Activated T-helper 1 cell treated with anti-CD3 and anti-CD28 coated beads, Interleukin-2, amount 50 U/mL, for 16 hours (primary cell): ENCODE measurements at places on chromosomes 2 and 18.

GRCh38 chr18:32110005-32110404, 18.3 kb downstream of the RNF138 start:
- no peak for DNase-seq

DNA sequence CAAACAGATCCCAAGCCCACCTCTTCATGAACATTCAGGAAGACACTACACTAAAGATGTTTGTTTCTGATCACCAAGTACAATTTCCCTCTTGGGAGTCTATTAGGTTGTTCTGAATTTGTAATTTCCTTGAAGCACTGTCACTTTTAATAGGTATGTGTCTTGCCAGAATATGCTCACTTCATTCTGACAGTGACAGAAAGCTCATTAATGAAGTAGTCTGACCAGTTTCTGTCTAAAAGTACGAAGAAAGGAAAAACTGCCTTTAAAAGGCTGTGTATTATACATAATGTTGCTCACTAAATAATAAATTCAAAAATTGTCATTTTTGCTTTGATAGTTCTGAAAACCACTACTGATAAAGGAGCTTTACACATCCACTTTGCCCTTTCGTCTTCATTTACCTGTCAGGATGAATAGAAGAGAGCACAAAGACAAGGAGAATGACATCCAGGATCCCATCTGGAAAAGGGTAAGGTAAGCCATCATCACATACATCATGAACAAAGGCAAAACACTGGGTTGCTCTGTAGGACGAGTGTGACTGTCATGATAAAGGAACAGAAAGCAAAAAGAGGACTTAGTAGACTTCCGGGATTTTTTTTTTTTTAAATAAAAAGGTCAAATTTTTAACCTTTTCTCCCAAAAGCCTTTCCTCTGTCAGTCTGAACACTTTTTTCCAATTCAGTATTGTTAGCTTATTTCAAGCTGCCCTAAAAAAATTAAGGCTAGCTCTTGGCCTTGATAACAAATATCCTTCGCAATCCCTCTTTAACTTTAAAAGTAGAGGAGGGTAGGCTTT, 103.4 kb downstream of the METTL8 start:
- DNase-seq: no peak

DNA sequence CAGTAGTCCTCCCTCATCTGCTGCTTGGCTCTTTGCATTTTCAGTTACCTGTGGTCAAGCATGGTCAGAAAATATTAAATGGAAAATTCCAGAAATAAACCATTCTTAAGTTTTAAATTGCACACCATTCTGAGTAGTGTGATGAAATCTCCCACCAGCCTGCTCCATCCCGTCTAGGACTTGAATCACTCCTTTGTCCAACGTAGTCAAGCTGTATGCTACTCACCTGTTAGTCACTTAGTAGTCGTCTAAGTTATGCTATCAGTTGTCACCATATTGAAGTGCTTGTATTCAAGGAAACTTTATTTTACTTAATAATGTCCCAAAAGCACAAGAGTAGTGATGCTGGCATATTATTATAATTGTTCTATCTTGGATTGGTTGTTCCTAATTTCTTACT, 172.5 kb downstream of the FIGN start:
- no peak for DNase-seq

DNA sequence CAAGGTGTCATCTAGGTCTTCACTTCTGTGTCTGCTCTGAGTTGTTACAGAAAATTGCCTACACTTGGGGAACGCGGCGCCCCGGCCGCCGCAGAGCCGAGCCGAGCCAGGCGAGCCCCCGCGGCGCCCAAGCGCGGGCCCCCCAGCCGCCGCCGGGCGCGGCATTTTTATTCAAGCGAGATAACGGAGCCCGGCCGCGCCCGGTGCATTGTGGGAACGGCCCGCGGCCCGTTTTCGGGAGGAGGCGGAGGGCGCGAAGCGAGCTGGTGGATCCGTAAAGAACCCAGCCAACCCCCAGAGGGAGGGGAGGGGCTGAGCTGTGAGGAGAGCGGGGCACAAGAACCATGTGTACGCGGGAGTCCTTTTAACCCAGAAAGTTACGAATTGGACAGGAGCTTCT, 191.8 kb downstream of the FTCDNL1 start:
- no peak for DNase-seq

- no peak for DNase-seq
These were observed 19.0 kb upstream of the CCNYL1 start for GRCh38 chr2:207692206-207693065.

DNA sequence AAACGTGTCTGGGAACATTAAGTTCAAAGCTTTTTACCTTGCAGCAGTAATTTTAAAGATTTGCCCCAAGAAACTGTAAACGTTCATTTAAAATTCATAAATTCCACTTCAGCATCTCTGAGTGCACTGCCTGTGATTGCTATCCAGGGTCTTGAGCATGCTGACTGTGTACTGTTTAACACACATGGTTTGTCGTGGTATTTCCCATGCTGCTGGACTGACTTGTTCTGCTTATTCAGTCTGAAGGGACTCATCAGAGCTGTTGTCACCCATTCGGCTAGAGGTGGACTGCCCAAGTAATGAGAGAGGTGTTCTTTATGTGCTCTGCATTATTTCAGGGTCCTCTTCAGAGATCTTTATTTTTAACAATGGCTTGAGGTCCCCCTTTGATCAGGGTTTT, 53.1 kb downstream of the RHBDD1 start:
- DNase-seq: no peak

DNA sequence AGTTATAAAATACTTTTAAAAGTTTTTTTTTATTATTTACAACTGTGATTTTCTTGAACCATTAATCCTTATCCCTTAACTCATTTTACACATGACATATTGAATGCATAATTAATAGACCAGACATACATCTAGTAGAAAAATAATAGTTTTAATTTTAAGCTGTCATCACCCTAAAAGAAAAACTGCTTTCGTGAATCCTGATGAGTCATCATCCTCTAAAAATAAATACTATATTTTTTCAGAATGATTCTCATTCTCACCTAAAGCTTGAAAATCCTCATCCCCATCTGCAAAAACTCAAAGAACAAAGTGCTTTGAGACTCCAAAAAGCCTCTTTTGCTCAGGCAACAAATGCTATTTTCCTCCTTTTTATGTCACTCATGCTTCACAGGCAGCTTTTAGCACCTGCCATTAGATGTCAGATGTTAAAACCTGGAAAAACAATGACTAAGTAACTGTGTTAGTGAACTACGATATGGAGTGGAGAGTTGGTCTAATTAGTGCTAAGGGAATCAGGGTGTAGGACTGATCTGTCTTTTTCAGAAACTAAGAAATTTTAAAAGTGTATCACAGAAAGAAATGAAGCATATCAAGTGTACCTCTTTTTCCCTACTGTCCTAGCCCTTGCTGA, 297.6 kb downstream of the TMX3 start:
- no peak for DNase-seq

DNA sequence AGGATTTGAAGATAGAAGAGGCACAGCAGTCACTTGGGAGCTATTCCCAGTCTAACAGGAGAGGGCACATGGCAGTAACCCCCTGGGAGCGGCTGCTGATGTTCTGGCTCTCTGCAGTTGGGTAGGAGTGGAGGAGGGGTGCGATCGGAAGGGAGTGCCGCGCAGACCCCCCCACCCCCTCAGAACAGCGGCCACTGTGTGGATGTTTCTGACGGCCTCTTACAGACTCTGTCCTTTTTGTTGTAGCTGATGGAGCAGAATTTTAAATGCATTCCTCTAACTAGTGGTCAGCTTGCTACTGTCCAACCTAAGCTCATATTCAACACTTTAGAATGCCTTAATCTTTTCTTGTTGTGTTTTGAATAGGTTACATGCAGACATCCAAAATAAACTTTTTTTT, 127.9 kb downstream of the AGAP1 start:
- DNase-seq: no peak

- DNase-seq: no peak
These were observed 161.0 kb upstream of the ID2 start for GRCh38 chr2:8520791-8521344.

DNA sequence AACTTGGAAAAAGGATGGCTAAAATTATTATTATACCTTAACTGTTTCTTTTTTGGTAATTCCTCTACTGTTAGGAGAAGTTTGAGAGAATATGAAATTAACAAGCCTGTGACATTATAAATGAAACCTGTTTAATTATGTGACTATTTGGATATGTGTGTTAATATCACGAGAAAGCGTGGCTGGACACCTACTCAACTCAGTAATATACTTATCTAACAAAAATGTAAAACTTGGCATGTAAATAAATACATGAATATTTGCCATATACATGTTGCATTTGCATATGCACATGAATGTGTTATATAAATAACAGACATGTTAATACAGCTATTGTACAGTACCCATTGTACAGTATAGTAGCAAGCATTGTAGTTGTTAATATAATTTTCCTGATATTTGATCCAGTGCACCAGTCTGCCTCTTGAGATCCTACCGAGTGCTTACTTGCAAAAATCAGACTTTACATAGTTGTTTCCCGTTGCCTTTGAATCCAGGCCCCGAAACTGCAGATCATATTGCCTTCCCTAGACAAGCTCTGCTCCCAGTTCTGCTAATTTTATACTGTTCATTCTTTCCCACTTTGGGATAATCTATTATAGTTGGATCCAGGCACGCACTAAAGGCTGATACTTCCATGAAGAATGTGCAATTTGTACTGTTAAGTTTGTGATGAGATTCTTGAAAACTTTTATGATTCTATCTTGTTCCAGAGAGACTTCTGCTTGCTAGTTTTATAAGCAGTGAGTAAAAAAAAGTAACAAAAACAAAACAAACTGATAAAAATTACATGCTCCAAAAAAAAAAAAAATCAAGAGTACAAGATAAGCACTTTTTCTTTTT, 395.6 kb downstream of the ARHGAP15 start:
- DNase-seq: no peak

- no peak for DNase-seq
These were observed 40.3 kb downstream of the AAK1 start for GRCh38 chr2:69603146-69603743.

- DNase-seq: no peak
These were observed 5.9 kb upstream of the DLX2 start for GRCh38 chr2:172108587-172108930.

DNA sequence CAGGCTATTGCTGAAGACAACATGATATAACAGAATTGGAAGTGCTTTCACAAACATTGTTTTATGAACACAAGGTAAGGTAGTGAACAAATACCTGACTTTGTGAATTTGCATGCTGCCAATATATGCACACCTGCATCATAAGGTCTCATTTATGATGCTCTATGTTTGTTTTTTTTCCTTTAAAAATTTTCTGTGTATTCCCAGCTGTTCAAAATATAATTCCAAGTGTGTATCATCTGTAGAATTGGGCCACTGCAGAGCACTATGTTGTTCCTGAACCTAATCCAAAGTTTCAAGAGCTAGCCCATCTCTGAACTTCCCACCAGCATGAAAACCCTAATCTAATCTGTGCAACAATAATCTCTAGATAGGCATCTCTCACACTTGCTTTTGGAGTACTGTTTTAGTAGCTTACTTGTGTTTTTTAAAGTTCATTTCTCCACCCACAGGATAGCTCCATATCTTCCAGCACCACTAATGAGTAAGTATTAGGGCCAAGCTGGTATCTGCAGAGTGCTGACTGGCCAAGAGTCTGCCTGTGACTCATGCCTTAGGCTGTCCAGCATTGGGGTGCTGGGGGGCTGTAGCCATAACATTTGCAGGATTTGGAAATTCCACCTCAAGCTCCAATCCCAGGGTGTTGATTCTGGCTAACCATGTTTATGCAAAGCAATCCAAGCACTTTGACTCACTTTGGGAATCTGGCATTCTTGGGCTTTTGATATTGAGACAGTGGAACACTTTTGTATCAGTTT, 208.2 kb upstream of the REV1 start:
- DNase-seq: no peak

DNA sequence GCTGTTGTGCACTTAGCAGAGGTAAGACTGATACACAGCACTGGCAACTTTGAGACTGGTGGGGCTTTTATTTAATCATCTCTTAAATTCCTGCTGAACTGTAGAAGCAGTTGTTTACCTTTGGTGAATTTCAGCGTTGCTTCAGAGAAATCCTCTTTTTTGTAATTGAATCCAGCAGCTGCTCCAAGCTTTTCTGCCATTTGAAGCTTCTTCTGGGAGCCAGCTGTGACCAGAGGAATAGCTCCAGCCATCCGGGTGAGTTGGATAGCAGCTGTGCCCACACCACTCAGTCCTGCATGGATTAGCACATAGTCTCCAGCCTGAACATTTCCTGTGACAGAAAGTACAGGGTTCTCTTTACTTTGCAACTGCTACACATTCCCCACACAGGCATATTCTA, 3.9 kb downstream of the TP53I3 start:
- no peak for DNase-seq

- DNase-seq: no peak
These were observed 479.4 kb upstream of the VRK2 start for GRCh38 chr2:57567245-57567644.

DNA sequence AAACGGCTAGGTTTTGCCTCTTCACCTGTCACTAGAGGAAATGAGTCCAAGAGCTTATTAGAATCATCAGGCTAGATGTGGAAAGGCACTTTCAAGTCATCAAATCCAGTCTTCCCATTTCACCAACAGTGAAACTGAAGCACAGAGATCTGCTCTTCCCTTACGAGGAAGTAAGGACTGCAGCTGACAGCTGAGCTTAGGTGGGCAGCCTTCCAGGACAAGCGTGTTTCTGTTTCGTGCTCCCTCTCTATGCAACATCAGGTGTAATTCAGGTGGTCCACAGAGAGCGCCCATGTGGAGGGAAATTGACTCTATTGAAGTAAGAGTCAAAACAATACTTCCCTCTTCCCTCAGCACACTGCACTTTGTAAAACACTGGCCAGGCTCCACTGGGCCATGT, 5.5 kb downstream of the CYRIA start:
- DNase-seq: no peak

GRCh38 chr2:190569994-190570755, 35.7 kb upstream of the NEMP2 start:
- DNase-seq: no peak

DNA sequence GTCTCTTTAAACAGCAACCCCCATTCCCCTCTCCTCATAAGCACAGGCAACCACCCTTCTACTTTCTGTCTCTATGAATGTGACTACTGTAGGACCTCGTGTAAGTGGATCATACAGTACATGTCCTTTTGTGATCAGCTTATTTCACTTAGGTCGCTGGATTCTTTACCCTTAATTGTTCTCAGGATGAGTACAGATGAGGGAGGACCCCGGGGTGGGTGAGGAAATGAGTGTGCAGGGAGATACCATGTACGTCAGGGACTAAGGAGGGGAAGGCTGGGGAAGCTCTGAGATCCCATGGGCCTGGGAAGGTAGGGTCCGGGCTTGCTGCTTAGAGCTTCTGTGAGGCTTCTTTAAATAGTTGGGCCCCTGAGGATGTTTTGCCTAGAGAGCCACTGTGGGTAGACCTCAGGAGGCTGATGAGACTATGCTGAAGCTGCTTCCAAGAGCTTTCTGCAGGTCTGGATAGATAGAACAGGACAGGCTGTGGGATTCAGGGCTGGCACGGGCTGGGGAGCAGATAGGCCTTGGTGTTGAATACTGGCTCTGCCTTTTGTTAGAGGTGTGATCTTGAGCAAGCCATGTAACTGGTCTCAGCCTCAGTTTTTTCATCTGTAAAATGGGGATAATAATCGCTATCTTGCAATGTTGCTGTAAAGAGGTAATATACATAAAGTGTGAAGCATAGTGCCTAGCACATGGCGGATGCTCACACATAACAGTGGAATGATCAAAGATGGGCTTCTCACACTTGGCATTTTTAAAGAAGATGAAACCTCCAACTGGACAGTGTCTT, 155.3 kb downstream of the PRKCE start:
- no peak for DNase-seq
